ENCODE measurements at places on chromosomes 3 and 15.

DNA sequence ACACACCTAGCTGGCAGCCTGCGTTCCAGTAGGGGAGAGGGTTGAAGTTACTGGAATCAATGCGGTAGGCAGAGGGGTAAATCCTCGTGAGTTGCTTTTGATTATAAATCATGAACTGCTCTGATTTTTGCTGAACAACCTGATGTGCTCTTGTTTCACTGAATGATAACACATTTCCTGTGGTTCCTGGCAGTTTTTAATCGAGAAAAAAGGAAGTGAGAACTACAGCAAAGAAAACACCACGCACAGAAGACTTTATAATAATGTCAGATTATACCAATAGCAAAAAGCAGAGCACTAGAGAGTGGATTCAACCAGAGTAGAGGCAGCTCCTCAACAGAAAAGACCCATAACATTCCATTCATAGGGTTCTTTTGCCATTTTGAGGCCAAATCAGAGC is 200.8 kb upstream of the STRIT1 start:
- no peak for DNase-seq

DNA sequence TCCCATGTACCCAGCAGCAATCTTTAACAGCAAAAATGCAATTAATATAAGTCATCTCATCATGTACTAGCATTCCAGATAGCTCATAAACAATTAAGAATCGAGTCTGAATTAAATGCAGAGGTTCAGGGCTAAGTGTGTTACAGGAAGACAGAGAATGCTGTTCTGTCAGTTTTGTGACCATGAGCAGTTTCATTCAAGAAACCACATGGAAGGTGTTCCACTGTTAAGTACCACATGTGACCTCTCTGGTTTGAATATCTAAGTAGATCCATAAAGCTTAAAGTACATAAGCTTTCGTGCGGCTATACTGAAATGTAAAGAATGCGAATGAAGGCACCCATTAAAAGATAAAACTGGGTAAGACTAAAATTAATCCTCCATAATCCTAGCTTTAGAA is 272.3 kb downstream of the IL5RA start:
- DNase-seq, result no peak

DNA sequence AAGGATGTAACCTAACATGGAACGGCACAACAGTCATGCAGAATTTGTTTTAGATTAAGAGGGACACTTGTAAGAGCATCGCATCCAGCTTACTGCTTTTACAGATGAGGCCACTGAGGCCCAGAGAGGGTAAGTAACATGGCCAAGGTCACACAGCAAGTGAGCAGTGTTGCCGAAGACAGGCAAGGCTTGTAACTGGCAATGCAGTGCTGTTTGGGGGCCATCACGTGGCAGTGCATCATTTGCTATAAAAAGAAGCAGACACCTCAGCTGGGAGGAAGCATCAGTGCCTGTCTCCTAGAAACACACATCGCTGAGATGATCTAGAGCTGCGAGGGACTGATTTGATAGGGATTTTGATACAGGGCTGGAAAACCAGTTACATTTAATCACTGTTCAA is 108.2 kb upstream of the PROK2 start:
- DNase-seq, result no peak

- no peak for DNase-seq
Measured at GRCh38 chr15:69806287-69806915, 291.3 kb downstream of the TLE3 start.

- no peak for DNase-seq
Measured at GRCh38 chr3:72488738-72489035, 359.6 kb downstream of the SHQ1 start.

DNA sequence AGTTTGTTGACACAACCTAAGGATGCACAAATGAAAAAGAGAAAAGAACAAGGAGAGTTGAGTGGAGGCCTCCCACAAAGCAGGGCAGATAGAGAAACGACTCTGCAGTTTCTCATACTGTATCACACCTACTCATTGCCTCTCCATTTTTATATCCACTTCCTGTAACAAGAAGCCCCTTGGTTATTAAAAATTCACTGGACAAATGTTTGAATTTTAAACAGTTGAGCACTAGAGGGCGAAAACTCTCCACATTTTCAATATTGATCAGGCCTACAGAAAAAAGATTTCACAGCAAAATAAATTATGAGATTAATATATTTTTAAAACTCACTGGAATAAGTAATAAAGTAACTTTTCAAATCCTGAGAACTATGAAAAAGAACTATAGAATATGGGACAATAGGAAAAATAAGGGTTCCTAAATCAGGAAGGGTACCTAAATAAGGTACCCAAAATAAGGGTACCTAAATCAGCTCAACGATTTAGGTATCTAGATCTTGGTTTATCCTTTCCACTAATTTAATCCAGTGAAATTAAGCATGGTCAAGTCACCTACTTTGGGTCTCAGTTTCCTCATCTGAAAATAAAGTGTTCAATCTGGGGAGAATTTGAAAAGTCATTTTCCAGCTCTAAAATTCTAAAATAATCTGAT is 47.0 kb upstream of the PPIB start:
- peak; percentile 44 for DNase-seq

GRCh38 chr3:54771050-54771449 is 156.8 kb downstream of the LRTM1 start:
- no peak for DNase-seq

DNA sequence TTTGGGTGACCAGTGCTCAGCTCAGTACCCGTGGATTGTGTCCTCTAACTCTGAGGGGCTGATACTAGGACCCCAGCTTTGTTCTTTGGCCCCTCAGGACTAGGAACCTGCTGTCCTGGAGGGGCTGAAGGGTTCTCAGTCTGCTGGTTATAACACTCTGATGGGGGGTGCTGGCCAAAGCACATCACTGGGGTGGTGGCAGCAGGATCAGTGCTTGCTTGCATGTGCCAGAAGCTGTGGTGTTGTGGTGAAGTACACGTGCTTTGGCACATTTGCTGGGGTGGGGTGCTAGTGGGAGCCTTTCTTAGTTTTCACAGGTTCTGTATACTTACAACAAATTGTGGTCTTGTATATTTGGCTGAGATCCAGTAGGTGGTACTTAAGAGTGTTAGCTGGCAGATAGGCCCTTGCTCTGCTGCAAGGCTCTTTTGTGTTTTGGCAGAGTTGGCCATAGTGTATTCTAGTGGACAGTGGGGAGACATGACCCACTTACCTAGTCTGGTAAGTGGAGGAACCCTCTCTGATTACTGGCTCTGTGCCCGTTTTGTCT is 344.3 kb downstream of the EDEM1 start:
- DNase-seq, result no peak

DNA sequence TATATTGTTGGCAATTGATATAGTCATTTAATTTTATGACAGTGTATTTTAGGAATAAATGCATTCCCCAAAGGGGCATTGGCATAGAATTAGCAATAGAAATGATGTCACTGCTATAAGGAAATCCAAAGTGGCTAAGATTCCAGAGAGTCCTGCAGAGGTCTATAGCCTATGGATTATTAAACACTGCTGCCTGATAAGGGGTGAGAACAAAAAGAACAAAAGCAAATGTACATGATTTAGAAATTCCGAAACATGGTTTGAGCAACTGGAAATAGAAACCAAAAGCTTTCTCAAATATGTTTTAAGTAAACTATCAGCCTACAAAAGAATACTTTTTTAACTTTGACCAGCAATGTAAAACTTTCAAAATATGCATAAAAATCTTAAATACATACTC is 280.1 kb upstream of the RASGRP1 start:
- DNase-seq, result peak; percentile 45

DNA sequence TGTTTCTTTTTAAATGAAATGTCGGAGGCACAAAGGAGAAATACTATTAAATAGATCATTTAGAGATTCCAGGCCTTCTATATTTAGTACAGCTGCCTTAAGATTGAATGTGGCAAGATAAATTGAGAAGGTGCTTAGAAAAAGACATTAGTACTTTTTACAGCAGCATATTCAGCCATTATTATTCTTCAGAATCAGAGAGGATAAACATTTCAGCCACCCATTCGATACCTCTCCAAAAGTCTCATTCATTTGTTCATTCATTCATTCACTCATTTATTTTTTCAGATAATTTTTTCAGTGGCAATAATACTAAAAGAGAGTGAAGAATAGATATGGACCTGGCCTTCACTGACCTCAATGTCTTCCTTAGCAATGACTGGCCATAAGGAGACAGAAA is 347.0 kb downstream of the GRM7 start:
- DNase-seq, result no peak

- DNase-seq, result peak; percentile 31
Measured at GRCh38 chr3:141094790-141095545, 43.8 kb downstream of the SPSB4 start.

- no peak for DNase-seq
Measured at GRCh38 chr3:71305231-71306206, 278.0 kb downstream of the FOXP1 start.

DNA sequence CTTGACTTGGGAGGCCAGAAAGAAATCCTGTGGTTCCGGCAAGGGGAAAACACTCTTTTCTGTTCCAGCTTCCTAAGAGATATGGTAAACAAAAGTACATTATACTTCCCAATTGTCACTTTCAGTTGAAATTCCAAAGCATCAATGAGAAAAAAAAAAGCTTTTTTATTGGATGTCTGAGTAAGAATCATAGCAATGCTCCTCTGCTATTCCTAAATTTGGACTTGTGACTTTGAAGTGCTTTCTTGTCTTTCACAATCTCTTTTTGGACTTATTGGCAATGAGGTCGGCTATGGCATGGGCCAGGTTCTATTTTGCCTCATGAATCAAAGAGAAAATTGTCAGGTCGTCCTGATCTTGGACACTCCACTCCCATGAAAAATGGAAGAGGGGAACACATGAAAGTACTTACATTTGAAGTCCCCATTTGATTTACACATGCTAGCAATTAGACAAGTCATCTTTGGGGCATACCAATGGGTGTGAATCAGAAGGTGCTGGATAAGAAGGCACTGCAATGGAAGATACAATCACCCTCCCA is 170.5 kb downstream of the GREM1 start:
- DNase-seq, result no peak

DNA sequence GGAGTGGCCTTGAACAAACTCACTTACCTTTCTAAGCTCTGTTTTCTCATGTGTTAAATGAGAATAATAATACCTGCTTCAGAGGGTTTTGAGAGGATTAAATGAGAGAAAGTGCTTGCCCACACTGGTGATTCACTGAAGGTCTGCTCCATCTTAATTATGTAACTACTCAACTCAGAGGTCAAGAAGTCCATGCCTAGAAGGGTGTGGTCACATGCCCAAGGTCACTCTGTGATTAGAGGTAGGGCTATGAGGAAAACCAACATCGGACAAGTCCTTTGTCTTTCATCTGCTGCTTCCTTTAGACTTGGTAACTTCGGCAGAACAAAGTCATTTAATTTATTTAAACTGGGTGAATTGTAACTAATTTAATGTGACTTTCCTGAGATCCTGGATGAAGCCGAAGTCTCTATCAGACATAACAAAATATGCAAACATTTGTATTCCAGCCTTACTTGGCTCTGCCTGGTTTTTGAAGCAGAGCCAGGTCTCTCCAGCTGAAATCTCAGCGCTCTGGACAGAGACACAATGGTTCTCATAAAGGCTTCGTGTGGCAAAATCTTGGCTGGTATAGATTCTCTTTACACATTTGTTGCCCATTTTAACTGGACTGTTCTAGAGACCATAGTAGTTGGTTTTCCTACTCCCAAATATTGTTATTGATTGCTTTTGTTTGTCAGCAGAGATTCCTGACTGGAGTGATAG is 3.0 kb downstream of the CHRNA7 start:
- DNase-seq, result no peak

- DNase-seq, result no peak
Measured at GRCh38 chr3:154780263-154780662, 299.9 kb upstream of the MME start.

GRCh38 chr15:89230277-89230676 is 8.9 kb upstream of the RLBP1 start:
- DNase-seq, result no peak

GRCh38 chr3:186841620-186842019 is 890 bp upstream of the ADIPOQ start:
- DNase-seq, result no peak

DNA sequence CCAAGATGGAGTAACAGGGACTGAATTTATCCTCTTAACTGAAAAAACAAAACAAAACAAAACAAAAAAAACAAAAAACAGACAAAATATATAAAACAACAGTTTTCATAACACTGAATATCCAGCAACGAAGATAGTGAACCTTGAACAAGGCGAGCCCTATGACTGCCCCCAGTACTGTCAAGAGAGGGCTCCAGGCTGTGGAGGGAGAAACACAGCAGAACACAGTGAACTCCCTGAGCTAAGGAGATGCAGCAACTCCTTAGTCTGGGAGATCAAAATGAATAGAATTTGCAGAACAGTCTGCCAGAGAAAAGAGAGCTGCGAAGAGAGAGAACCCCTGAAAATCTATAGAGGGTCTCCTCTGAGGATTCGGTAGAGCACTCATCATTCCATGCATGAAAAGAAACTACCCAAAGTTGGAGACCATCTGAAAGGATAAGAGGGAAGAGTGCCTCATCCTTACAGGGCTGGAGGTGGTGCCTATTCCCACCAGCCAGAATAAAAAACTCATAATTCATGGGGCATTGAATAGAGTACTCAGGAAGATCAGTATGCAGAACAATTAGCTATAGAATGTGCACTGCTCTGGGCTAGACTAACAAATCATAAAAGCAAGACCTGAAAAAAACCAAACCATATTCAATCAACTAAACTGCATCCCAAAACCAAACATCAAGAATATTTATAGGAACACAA is 101.8 kb downstream of the FRMD4B start:
- DNase-seq, result no peak

DNA sequence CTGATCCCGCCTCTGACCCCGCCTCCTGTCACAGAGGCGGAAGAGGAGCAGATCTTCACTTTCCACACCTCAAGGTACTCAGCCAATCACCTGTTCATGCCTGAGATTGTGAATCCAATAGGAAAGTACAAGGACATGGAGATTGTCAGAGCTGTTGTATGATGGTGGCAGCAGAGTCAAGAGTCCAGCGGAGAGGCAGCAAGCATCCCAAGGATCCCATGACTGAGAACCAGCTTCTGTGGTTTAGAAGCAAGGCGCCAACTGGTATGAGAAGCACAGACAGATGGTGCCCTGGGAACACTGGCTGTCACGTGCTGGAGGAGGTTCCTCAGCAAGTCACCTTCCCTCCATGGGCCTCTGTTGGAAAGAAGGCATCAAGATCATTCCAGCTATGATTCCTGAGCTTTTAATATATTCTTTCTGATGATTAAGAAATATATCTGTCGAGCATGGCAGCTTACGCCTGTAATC is 93.9 kb downstream of the CPN2 start:
- DNase-seq, result no peak

Data from kidney capillary endothelial cell (primary cell).